ENCODE measurements at places on chromosomes 13 and 19.
A peak's percentile ranks its signal among the peaks of the same experiment; 100 is the strongest.

DNA sequence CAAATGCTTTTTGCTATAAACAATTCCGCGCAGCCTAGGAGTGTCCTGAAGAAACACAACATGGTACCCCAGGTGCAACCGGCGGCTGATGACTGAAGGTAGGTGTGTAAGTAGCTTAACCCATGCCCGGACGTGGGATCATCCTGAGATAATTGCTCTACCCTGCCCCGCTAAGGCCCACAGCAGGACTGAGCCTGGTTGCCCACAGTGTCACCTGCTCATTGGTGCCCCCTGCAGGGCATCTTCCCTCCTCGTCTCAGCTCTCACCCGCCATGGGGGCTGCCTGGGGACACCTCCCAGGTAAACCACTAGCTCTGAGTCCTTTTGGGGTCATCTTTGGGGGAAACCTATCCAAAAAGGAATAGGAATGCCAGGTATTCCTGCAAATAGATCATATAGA lies 22.3 kb downstream of the TMEM161A start:
- ATAC-seq, result peak; percentile 44

DNA sequence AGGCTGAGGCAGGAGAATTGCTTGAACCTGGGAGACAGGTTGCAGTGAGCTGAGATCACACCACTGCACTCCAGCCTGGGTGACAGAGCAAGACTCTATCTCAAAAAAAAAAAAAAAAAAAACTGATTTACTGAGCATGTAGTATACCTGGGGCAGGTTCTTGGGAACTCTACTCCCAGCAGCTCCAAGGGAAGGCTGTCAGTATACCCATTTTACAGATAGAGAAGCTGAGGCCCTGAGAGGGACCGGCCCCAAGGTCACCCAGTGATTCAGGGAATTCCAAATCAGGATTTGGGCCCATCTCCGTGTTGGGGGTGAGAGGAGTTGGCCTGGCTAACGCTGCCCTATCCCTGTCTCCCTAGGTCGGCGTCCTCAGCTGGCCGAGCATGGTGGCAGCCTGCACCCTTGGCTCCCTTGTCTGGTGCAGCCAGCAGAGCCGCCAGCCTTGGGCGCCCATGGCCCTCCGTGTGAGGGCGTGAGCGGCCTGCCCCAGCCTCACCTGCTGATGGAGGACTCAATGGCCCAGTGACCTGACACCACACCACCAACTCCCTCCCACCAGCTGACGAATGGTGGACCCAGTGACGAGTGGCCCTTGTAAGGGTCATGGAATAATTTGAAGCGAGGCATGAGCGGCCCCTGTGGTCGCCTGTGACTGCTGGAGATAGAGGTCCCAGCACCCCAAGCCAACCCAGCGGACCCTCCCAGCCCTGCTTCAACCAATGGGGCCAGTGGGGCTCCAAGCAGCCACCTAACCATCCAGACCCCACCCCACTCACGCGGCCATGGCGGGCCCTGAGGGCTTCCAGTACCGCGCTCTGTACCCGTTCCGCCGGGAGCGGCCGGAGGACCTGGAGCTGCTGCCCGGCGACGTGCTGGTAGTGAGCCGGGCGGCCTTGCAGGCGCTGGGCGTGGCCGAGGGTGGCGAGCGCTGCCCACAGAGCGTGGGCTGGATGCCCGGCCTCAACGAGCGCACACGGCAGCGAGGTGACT lies 2.4 kb downstream of the PIK3R2 start:
- ATAC-seq, result no peak

DNA sequence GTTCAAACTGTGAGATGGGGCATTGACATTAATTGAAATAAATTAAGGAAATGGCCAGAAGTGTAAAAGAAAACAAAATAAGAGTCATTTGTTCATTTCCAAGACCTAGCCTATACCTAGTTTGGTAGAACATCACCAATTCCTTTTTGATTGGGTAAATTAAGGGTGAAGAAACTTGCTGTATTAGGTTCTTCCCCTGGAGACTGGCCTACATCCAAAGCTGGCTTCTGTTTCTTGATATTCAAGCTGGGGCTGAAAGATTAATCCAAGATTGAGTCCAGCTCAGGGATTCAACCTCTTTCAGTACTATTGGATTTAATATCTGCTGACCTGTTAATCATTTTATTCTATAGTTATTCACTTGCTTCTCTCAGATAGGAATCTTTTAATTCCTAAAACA lies 183.2 kb downstream of the GPC6 start:
- no peak for ATAC-seq

- ATAC-seq, result no peak
Measured at GRCh38 chr19:1648459-1648849, 4.0 kb downstream of the TCF3 start.

- no peak for ATAC-seq
Measured at GRCh38 chr13:48919751-48920150, 56.0 kb upstream of the FNDC3A start.

DNA sequence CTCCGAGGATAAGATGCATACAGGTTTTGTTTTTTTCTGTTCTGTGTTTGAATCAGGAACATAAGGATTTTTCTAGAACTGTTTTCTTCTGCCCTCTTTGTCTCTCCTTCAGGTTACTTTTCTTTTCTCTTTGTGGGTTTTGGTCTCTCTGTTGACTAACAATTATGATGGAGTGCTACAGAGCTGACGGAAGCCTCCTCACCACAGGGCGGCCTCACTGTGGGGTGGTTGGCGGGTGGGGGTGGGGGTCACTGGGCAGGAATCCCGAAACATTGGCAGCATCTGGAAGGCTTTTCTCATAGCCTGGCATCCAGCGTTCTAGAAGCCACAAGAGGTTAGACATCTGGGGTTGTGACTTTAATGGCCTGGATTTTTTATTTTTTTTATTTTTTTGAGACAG lies 12.0 kb upstream of the MATK start:
- ATAC-seq, result no peak

DNA sequence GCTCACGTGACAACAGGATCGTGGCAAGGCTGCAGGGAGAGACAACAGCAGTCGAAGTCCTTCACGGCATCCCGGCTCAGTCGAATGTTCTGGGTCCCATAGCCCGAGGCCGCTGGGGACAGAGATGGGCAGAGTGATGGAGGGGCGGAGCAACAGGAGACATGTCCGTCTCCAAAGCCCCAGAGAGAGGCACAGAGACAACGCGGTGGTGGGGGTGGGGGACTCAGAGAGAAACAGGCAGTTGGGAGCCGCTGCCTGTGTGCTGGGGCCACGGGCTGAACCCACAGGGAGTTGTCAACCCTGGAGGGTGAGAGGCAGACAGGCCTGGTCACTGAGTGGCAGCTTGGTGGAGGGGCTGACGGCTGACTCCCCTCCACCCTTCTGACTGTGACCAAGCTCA lies 20.4 kb downstream of the NOSIP start:
- no peak for ATAC-seq

DNA sequence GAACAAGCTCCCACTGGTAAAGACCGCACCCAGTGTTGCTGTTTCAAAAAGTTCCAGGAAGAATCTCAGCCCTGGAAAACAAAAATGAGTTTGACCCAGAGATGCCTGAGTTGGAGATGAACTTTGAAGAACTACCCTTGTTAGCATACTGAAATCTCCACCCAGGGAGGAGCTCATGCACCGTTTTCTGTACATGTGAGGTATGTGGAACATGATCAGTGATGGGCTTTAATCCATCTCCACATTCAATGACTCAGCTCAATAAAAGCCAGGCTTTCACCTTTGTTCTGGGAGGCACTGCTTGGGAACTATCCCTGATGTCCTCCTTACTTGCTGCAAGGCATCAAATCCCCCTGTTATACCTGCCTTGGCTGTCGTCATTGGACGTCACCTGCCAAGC lies 279.9 kb downstream of the UQCRFS1 start:
- ATAC-seq, result no peak

GRCh38 chr19:46766569-46767317 lies 20.5 kb upstream of the STRN4 start:
- ATAC-seq, result peak; percentile 70

DNA sequence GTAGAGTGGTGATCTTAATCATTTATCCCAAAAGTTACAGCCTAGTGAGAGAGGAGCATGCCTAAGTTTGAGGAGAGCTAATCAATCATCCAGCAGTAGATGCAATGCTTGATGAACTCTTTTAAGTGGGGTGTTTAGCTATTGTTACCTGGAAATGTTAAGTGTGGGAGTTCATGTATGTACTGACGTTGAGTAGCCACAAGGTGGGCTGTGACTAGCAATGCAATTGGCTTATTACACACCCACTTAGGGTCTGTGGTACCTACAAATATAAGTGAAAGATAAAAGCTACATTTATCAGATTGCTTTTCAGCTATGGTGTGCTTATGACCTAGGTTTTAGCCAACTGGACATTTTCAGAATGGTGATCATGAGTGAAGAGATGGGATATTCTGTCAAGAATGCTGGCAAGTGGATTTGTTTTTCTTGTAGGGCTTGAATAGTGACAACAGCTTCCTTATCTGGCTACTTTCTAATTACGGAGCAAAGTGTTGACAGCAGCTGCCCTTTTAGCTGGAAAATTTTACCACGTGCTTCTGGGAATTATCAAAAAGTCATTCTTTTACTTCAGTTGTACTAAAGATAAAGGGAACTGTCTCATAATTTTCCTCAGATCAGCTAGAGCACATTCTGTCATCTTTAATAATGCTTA lies 170.6 kb downstream of the POSTN start:
- ATAC-seq, result no peak

GRCh38 chr13:65875031-65875430 lies 1355.1 kb downstream of the PCDH9 start:
- no peak for ATAC-seq

DNA sequence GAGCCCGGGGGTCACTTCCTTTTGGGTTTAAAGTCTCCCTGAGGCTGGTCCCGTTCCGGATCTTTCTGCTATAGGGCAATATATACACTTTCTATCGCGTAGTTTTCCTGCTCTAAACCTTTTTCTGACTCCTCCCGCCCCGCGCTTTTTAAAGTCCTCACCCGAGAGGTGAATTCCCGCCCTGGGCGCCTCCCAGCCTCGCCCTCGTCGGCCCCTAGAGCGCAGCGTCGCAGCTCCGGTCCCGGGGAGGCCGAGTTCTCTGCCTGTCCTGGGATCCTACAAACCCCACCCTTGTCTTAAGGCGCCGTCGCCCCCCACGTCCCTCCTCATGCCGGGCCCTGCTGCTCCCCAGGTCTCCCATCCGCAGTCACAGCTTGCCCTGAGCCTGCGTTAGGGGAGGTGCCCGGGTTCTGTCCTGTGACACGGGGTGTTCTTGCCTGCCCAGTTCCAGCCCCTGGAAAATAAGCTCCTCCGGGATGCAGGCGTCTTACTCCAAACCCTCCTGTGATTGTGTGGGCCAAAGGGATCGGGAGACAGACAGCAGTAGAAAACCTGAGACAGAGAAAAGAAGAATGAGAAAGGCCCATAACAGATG lies 491 bp downstream of the ZNF525 start:
- ATAC-seq, result peak; percentile 68

GRCh38 chr19:50377051-50377461 lies 799 bp downstream of the NR1H2 start:
- peak; percentile 34 for ATAC-seq

- no peak for ATAC-seq
Measured at GRCh38 chr19:8304841-8305621, 3.1 kb downstream of the CD320 start.

- ATAC-seq, result no peak
Measured at GRCh38 chr13:50224534-50224933, 209.3 kb downstream of the KCNRG start.

DNA sequence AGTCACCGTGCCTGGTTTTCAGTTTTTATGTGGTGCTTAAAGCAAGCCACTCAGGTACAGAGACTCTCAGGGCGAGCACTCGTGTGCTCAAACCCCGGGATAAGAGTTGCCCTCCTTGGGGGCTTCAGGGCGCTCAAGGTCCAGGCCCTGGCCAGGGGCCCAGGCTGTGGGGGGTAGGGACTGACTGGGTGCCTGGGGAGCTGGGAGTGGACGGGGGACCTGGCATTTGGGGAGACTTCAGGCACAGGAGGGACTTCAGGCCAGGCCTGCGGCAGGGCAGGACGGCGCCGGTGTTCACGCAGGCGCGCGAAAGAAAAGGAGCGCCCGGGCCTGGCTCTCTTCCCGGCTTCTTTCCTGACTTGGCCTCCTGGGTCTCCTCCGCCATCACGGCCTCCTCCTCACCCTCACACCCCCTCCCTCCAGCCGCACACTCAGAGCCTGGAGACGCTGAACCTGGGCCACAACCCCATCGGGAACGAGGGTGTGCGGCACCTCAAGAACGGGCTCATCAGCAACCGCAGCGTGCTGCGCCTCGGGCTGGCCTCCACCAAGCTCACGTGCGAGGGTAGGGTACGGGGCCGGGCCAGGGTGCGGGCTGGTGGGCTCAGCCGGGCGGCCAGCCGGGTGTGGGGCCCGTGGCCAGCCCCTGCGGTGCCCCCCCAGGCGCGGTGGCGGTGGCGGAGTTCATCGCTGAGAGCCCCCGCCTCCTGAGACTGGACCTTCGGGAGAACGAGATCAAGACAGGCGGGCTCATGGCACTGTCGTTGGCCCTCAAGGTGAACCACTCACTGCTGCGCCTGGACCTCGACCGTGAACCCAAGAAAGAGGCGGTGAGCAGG lies 16.1 kb downstream of the NKPD1 start:
- no peak for ATAC-seq

- no peak for ATAC-seq
Measured at GRCh38 chr13:98348466-98349200, 171.6 kb upstream of the RNF113B start.

GRCh38 chr13:66313413-66313812 lies 916.7 kb downstream of the PCDH9 start:
- no peak for ATAC-seq

DNA sequence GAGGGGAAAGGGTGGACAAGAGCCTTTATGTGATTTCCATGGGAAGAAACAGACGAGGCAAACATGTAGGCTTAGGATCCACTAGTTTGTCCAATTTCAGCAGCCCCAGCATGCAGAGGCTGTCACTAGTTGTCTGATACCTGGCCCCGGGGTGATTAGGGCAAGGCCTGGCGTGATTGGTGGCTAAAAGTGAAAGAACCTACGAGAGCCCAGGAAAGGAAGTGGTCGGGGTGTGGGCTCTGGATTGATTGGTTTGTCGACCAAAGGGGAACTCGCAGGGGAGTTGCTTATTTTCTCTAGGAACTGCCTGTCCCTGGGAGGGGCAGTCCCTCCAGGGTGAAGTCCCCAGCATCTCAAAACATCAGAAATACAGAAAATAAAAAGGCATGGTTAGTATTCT lies 64.2 kb upstream of the UQCRFS1 start:
- ATAC-seq, result peak; percentile 96

GRCh38 chr13:59086147-59086546 lies 1077.6 kb downstream of the DIAPH3 start:
- ATAC-seq, result peak; percentile 77

DNA sequence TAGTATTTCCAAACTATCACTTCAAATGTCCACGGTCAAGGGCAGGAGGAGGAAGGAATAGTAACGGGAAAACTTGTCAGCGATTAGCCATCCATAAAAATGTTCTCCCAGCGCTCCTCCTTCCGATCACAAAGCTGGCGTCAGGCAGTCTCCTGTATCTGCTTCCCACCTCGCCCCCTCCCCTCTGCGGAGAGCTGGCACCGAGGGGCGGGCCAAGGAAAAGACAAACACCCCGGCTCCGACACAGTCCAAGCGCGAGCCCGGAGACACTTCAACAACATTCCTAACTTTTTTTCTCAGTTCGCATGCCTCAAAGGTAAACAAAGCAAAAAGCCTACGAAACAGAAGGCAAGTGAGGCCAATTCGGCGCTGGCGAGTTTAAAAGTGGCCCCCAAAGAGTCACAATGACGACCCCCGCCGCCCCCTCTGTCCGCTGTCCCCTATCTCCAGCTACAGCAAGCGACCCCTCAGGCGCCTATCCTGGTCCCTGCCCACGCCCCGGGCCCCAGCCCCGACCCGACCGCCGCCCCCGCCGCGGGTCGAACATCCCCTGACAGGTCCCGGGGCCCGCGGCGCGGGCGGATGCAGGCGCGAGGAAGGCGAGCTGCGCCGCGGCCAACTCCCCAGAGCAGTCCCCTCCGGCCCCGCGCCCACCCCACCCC lies 736 bp downstream of the SMAD9 start:
- ATAC-seq, result peak; percentile 70

Measured in SK-N-SH treated with all-trans-retinoic acid at 6 μM for 48 hours (cell line).